Gastrocnemius medialis (tissue), 4 donors: ENCODE measurements at places on chromosomes 4 and X. TPM values are rescaled to one million over a fixed set of nuclear protein-coding genes. Genes with fewer than 3 reads are reported as not detected.

- H3K36me3 ChIP-seq: no peaks in the 10 kb centered on the region
- no peaks in the 10 kb centered on the region for H3K27me3 ChIP-seq
- no peak for DNase-seq
- H3K27ac ChIP-seq: no peak overlapping the region
- no peaks in the 10 kb centered on the region for H3K4me1 ChIP-seq
Measured at GRCh38 chrX:78307665-78308064, 19.7 kb downstream of the CYSLTR1 start.

DNA sequence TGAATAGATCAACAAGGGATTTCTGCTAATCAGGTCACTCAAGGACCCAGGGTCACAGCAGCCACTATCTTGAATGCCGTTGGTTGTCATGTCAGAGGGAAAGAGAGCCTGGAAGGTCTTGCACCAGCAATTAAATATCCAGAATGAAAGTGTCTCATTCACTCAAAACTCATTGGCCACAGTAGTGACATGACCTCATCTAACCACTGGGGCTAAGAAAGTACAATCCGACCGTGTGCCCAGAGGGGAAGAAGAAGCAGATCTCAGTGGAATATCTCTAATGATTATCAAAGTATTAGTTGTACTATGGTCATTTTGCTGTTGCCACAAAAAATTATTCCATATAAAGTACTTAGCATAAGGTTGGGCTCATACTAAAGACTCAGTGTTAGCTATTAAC lies 210.0 kb downstream of the QDPR start:
- no peaks in the 10 kb centered on the region for H3K4me1 ChIP-seq
- no peak for DNase-seq
- H3K36me3 ChIP-seq: no peaks in the 10 kb centered on the region
- no peaks in the 10 kb centered on the region for H3K27me3 ChIP-seq
- H3K27ac ChIP-seq: no peak overlapping the region

The CCSER1 gene
- total RNA-seq: 0.61 TPM

The ZIC3 gene
- not detected for total RNA-seq

- H3K4me3 ChIP-seq: no peak overlapping the region
- DNase-seq: no peak
- no peaks in the 10 kb centered on the region for H3K36me3 ChIP-seq
- H3K27me3 ChIP-seq: no peaks in the 10 kb centered on the region
- H3K27ac ChIP-seq: no peak overlapping the region
- H3K4me1 ChIP-seq: no peaks in the 10 kb centered on the region
Measured at GRCh38 chrX:9860826-9861225, 74.6 kb downstream of the SHROOM2 start.
